ENCODE measurements at places on chromosomes 1 and 21. TPM values are rescaled to one million over a fixed set of nuclear protein-coding genes. Genes with fewer than 3 reads are reported as not detected.

DNA sequence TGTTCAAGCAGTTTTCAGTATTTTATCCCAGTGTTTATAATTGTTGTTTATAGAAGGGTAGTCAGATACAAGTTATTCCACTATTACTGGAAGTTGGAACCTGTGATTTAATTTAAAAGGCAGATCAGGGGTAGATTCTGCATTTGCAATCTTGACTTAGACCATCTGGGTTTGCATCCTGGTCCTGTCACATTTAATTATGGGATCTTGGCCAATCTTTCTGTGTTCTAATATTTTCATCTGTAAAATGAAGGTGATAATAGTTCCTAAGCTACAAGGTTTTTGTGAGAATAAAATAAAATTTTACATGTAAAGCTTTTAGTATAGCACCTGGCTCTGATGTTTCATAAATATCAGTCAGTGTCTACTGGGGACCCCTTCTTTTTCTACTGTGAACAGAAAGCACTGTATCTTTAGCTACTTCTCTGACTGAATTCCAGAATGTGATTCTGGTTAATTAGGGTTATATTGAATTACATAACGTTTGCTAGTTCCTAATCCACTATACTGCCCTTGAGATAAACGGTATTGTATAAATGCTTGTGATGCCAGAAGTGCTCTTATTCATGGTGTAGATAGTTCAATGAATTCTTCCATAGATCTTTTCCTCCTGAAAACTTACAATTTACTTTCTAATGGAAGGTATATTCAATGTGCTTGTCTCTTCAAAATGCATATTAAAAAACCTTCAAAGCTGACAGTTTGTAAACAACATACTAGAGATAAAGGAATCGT, 131.0 kb downstream of the KCNK1 start:
- no peaks in the 10 kb centered on the region for H3K27me3 ChIP-seq
- H3K4me3 ChIP-seq = no peak overlapping the region
- no peaks in the 10 kb centered on the region for H3K4me1 ChIP-seq
- no peak overlapping the region for H3K27ac ChIP-seq
- H3K36me3 ChIP-seq = no peaks in the 10 kb centered on the region

GRCh38 chr1:10143961-10144485, 66.3 kb upstream of the KIF1B start:
- DNase-seq = no peak
- H3K36me3 ChIP-seq = peaks cover 4% of the 10 kb centered on the region
- peaks cover 6% of the 10 kb centered on the region for H3K4me1 ChIP-seq
- peaks cover 2% of the 10 kb centered on the region for H3K27me3 ChIP-seq
- no peak overlapping the region for H3K27ac ChIP-seq
- H3K4me3 ChIP-seq = no peak overlapping the region

DNA sequence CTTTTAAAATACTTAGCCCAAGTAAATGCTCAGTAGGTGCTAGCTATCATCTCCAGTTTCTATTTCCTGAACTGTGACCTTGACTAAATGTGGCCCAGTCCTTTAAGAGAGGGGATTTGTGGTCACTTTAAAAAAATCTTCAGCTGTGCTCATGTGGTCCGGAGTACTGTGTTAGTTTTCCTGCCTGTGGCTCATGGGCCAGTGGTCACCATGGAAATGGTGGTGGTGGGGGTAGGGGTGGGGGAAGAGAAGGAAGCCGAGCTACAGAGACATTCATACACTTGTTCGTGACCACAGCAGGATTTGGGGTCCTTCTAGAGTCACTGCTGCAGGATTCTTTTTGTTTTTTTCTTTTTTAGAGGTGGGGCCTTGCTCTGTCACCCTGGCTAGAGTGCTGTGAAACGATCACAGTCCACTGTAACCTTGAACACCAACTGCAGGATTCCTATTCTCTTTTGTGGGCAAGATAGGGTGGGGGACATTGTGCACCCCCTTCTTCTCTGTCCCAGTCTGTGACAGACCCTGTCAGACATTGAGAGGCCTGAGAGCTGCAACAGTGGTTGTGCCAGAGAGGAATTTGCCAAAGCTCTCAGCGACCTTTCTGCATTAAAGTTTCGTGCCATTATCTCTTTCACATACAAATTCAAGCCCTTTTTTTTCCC, 25.8 kb downstream of the KIF26B start:
- H3K27me3 ChIP-seq = no peaks in the 10 kb centered on the region
- H3K27ac ChIP-seq = no peak overlapping the region
- DNase-seq = no peak
- peaks cover 6% of the 10 kb centered on the region for H3K4me1 ChIP-seq

GRCh38 chr1:96290801-96291200, 430.8 kb upstream of the PTBP2 start:
- H3K27me3 ChIP-seq = peaks cover 1% of the 10 kb centered on the region
- no peak overlapping the region for H3K27ac ChIP-seq
- no peak for DNase-seq
- H3K4me3 ChIP-seq = no peak overlapping the region

- H3K27me3 ChIP-seq = peaks cover 3% of the 10 kb centered on the region
- H3K27ac ChIP-seq = no peak overlapping the region
- H3K36me3 ChIP-seq = no peaks in the 10 kb centered on the region
- peaks cover 10% of the 10 kb centered on the region for H3K4me1 ChIP-seq
- H3K4me3 ChIP-seq = no peak overlapping the region
Measured at GRCh38 chr1:43834280-43835081, 99.1 kb upstream of the ARTN start.

Gene KRTAP19-5
- total RNA-seq = not detected

DNA sequence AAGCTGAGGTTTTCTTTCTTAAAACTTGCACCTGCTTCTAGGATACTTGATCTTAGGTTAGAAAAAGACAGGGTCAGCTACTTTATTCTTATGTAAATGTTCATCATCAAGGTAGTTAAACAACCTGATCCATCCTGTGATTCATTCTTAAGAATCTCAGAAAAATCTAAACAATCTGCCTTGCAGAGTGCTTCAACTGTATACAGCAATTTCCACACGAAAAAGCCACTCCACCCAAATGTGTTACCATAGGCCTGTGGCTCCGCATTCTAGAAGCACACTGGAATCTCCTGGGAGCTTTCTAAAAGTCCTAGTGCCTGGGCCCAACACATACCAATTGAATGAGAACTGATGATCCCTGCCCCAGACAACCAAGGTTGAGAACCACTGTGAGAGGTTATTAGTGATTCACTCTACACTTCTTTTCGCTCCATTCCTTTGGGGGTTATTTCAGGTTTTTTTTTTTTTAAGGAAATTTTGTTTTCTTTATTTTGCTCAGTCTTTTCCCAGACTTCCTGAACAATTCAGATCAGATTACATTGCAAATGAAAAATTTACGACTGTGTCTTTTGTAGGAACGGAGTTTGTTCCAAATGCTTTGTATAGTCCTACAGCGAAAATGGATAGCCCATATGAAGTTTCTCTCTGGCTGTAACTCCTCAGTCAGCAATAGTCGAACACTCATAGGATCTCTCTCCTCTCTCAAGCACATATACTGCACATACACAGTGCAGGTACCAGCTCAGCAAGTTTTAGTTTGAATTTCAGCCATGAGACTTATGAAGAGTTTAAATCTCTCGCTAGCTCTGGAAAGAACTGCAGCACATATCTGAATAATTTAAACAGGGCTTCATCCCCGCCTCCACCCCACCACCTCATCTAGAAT, 16.1 kb downstream of the SMYD2 start:
- no peaks in the 10 kb centered on the region for H3K36me3 ChIP-seq
- H3K4me1 ChIP-seq = peaks cover 3% of the 10 kb centered on the region
- H3K27ac ChIP-seq = no peak overlapping the region
- no peak for DNase-seq
- H3K27me3 ChIP-seq = no peaks in the 10 kb centered on the region

- no peak overlapping the region for H3K27ac ChIP-seq
- no peaks in the 10 kb centered on the region for H3K27me3 ChIP-seq
- H3K4me3 ChIP-seq = no peak overlapping the region
- no peak for DNase-seq
Measured at GRCh38 chr1:205244384-205244783, 16.6 kb downstream of the TMCC2 start.

DNA sequence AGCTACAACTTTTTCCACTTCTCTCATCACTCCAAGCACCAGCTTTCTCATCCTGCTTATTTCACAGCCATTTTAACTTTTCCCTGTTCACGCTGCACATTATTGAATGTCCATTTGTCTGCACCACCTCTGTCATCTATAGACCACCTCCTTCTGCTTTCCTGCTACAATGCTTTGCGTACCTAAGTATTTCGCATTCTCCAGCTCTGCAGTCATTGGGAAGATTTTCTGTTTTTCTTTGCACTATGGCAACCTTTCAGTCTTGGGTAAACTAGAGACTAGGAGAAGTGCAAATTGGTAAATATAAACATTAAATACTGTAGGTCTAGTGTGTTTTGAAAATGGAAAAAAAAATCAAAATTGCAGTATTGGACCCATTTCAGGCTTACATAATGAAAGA, 835 bp downstream of the CCDC30 start:
- H3K4me3 ChIP-seq = peak overlapping the region; percentile 79
- H3K27me3 ChIP-seq = no peaks in the 10 kb centered on the region
- H3K27ac ChIP-seq = no peak overlapping the region
- no peaks in the 10 kb centered on the region for H3K4me1 ChIP-seq
- no peak for DNase-seq

- H3K27ac ChIP-seq = no peak overlapping the region
- H3K27me3 ChIP-seq = no peaks in the 10 kb centered on the region
- peaks cover 1% of the 10 kb centered on the region for H3K4me1 ChIP-seq
- DNase-seq = no peak
Measured at GRCh38 chr1:246128494-246129069, 378.5 kb downstream of the SMYD3 start.

Gene ANGPTL1
- total RNA-seq = not detected

Gene FAM110D
- 0.25 TPM for total RNA-seq

GRCh38 chr1:11691302-11691914, at the start of gene DRAXIN:
TSS of gene DRAXIN (plus strand) at chr1:11691710. CDS start at chr1:11706259, 14,549 bp downstream.
- peak within 1 kb of the TSS; percentile 99 for H3K27ac ChIP-seq
- peak; percentile 87 for DNase-seq
- peak within 1 kb of the TSS; percentile 93 for H3K4me3 ChIP-seq
- H3K36me3 ChIP-seq = no peaks in the 10 kb centered on the region
- peaks cover 22% of the 10 kb centered on the region for H3K27me3 ChIP-seq

Gene SH2D2A
- total RNA-seq = 0.86 TPM

- no peak for DNase-seq
- no peak overlapping the region for H3K4me3 ChIP-seq
- no peaks in the 10 kb centered on the region for H3K36me3 ChIP-seq
- H3K27me3 ChIP-seq = no peaks in the 10 kb centered on the region
- no peaks in the 10 kb centered on the region for H3K4me1 ChIP-seq
Measured at GRCh38 chr21:16580661-16581060, 850.9 kb downstream of the USP25 start.

- peaks cover 9% of the 10 kb centered on the region for H3K4me1 ChIP-seq
- peaks cover 8% of the 10 kb centered on the region for H3K27me3 ChIP-seq
Measured at GRCh38 chr1:227728892-227729143, 6.3 kb downstream of the JMJD4 start.

DNA sequence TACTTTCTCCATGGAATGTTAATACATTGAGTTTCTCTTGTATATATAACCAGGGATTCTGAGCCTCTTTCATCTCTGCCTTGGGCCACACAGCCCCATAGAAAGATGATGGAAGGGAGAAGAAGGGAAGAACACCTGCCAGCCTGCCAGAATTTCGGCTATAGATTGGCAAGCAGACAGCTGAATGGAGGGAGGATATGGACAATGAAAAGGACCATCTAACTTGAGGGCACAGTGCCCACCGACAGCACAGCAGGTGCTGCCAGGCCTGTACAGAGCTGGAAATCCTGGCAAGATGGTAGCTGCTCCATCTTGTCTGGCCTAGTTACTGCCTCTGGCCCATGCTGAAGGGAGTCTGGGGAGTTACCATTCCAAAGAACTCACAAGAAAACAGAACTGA, 244.3 kb downstream of the FGGY start:
- DNase-seq = no peak
- no peak overlapping the region for H3K27ac ChIP-seq
- peaks cover 7% of the 10 kb centered on the region for H3K27me3 ChIP-seq
- H3K36me3 ChIP-seq = no peaks in the 10 kb centered on the region

GRCh38 chr21:45615145-45615711, 28.3 kb upstream of the PCBP3 start:
- H3K27me3 ChIP-seq = peaks cover 1% of the 10 kb centered on the region
- H3K4me3 ChIP-seq = no peak overlapping the region
- peaks cover 12% of the 10 kb centered on the region for H3K4me1 ChIP-seq
- H3K27ac ChIP-seq = no peak overlapping the region
- no peak for DNase-seq

DNA sequence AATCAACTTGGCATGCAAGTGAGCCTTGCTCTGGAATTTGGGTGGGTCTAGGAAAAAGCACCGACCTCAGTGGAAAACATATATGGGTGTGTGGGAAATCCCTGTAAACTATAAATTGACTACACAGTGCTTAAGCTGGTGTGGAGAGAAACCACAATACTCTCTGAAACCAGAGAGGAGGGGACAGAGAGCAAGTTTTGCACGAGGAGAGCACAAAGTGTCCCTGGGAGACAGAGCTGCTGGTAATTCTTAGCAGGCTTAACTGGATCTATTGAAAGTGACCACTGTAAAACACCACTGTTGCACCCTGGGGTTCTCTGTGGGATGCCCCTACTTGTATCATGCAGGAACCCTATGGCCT, 12.8 kb downstream of the KCNJ15 start:
- H3K4me3 ChIP-seq = no peak overlapping the region
- DNase-seq = no peak
- no peak overlapping the region for H3K27ac ChIP-seq
- no peaks in the 10 kb centered on the region for H3K36me3 ChIP-seq
- H3K4me1 ChIP-seq = no peaks in the 10 kb centered on the region

GRCh38 chr1:95049935-95050334, 22.8 kb downstream of the ALG14 start:
- no peak for DNase-seq
- H3K27ac ChIP-seq = no peak overlapping the region
- no peak overlapping the region for H3K4me3 ChIP-seq
- no peaks in the 10 kb centered on the region for H3K36me3 ChIP-seq
- H3K4me1 ChIP-seq = no peaks in the 10 kb centered on the region
- H3K27me3 ChIP-seq = no peaks in the 10 kb centered on the region

Gene SELP
- total RNA-seq = not detected

Gene AMY2A
- not detected for total RNA-seq

DNA sequence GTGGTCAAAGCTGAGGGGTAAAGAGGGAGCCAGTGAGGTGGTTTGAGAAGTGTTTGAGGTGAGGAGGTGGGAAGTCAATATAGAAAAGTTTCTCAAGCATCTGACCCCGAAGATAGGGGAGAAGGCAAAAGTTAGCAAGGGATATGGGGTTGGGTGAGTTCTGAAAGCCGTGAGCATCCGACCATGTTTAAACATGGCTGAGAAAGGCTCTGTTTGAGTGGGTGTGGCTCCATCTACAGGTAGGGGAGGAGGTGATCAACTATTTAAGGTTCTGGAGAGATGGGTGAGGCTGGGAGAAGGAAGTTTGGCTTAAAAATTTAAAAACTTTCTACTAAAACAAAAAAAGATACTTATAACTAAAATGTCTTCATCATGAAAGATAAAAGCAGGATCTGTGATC, 273.8 kb downstream of the KCNJ6 start:
- no peaks in the 10 kb centered on the region for H3K27me3 ChIP-seq
- H3K4me1 ChIP-seq = peaks cover 14% of the 10 kb centered on the region
- H3K27ac ChIP-seq = no peak overlapping the region
- peaks cover 14% of the 10 kb centered on the region for H3K36me3 ChIP-seq
- no peak for DNase-seq

GRCh38 chr1:909861-910310, 13.8 kb upstream of the SAMD11 start:
- no peak overlapping the region for H3K4me3 ChIP-seq
- H3K36me3 ChIP-seq = peaks cover under 1% of the 10 kb centered on the region
- peaks cover 21% of the 10 kb centered on the region for H3K4me1 ChIP-seq
- DNase-seq = peak; percentile 28

GRCh38 chr1:153922076-153922971, 448 bp downstream of the GATAD2B start:
- H3K36me3 ChIP-seq = no peaks in the 10 kb centered on the region
- H3K4me3 ChIP-seq = peak overlapping the region; percentile 95
- H3K27ac ChIP-seq = peak overlapping the region; percentile 86

- H3K4me3 ChIP-seq = peak overlapping the region; percentile 83
- peaks cover 43% of the 10 kb centered on the region for H3K4me1 ChIP-seq
Measured at GRCh38 chr1:26788836-26789611, 1.3 kb downstream of the PIGV start.

Gene LRRC38
- total RNA-seq = not detected

Gene TEX38
- total RNA-seq = not detected
